Suppressor macrophage treated with lipopolysaccharide for 1 hour (primary cell): ENCODE measurements at places on chromosomes 11 and 22.
A peak's percentile ranks its signal among the peaks of the same experiment; 100 is the strongest.

GRCh38 chr22:29328055-29328454, 12.6 kb upstream of the RASL10A start:
- DNase-seq: no peak

- DNase-seq: no peak
Observed at GRCh38 chr11:59957094-59957493, 6.7 kb upstream of the OOSP4A start.

- peak; percentile 75 for DNase-seq
Observed at GRCh38 chr22:33049119-33049729, 9.0 kb downstream of the SYN3 start.

DNA sequence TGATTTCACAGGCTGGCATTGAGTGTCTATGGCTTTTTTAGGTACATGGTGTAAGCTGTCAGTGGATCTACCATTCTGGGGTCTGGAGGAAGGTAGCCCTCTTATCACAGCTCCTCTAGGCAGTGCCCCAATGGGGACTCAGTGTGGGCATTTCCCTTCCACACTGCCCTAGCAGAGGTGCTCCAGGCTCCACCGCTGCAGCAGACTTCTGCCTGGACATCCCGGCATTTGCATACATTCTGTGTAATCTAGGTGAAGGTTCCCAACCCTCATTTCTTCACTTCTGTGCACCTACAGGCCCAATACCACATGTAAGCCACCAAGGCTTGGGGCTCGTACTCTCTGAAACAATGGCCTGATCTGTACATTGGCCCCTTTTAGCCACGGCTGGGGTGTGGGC, 78.3 kb downstream of the RNF169 start:
- no peak for DNase-seq

GRCh38 chr11:9922806-9923205, 258.9 kb downstream of the SWAP70 start:
- DNase-seq: no peak

- DNase-seq: no peak
Observed at GRCh38 chr22:48874956-48875355, 952.7 kb downstream of the BRD1 start.

DNA sequence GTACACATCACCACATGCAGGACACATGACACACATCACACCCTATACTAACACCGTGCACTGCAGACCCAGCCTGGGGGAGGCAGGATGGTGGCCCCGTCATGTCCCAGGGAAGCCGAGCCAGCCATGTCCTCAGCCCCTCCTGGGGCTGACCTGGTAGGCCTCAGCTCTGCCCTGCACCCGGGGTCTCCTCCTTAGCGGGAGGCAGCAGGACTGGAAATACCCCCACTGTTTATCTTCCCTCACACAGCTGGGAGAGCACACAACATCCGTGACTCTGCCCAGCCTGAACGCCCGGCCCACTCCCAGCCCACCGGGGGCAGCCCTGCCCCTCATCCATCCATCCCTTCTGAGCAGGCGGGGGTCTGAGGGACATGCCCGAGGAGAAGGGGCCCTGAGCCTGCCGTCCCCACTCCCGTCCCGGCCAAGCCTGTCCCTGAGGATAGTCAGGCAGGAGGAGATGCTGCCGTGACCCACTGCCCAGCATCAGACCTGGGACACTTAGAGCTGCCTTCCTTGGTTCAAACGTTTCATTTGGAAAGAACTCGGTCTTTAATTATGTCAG, 945.0 kb downstream of the BRD1 start:
- no peak for DNase-seq

DNA sequence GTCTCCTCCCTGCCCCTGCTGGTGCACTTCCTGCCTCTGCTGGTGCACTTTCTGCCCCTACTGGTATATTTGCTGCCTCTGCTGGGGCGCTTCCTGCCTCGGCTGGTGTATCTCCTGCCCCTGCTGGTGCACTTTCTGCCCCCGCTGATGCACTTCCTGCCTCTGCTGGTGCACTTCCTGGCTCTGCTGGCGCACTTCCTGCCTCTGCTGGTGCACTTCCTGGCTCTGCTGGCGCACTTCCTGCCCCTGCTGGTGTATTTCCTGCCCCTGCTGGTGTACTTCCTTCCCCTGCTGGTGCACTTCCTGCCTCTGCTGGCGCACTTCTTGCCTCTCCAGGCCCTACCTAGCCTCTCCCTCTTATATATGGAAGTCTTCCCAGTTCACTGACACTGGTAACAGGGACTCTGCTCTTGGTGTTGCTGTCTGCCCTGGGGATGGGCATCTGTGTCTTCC, 10.1 kb downstream of the MTFP1 start:
- DNase-seq: no peak

DNA sequence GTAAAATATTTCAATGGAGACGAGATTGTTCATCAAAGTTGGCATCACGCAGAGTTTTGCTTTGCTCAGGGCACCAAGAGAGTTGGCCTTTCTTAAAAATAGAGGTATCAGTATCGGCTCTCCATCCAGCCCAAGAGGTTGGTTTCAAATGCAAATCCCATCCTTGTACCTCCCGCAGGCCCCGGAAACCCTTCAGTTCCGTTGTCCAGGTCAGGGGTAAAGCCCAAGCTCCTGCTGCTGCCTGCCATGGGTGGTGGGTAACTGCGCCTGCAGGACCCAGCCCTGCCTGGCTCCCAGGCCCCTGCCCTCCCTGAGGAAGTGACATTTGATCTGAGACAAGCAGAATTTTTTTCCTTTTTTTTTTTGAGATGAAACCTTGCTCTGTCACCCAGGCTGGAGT, 49.3 kb upstream of the RTL6 start:
- no peak for DNase-seq

GRCh38 chr22:29623059-29623458, 19.6 kb downstream of the NF2 start:
- no peak for DNase-seq

DNA sequence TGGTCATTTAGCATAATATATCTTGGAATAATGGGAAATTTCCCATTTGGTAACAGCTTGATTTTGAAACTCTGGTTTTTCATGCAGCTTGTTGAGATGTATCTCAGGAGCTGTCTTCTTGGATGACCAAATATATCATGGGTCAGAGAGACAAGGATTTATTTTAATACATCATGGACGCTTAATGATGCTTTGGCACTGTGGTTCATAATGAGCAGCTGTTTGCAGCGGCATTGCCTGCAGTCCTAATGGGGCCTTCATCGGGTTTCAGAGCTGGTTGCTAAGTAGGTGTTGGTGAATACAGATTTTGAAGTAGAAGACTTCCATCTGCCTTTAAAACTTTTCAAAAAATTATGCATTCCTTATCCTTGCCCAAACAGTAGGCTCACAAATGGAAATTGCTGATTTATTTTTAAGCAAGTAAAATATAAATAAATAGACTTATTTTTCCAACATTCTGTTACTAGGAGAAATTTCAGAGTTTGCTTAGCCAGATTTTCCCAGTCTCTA, 389.5 kb upstream of the FAT3 start:
- no peak for DNase-seq

DNA sequence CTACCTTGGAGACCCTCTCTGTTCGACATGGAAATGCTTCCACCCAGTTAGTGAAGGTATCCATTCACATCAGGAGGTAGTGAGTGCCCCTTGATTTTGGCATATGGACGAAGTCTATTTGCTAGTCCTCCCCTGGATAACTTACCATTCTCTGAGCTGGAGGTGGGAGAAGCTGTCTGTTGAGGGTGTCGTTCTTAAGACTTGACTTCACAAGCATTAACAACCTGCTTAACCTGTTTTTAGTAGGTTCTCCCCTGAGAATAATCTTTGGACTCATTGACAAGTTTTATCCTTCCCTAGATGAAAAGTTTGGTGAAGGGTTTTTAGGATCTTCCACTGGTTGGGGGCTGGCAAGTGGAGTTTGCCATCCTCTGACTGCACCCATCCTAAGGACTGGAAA, 1053.8 kb upstream of the CNTN5 start:
- DNase-seq: no peak

DNA sequence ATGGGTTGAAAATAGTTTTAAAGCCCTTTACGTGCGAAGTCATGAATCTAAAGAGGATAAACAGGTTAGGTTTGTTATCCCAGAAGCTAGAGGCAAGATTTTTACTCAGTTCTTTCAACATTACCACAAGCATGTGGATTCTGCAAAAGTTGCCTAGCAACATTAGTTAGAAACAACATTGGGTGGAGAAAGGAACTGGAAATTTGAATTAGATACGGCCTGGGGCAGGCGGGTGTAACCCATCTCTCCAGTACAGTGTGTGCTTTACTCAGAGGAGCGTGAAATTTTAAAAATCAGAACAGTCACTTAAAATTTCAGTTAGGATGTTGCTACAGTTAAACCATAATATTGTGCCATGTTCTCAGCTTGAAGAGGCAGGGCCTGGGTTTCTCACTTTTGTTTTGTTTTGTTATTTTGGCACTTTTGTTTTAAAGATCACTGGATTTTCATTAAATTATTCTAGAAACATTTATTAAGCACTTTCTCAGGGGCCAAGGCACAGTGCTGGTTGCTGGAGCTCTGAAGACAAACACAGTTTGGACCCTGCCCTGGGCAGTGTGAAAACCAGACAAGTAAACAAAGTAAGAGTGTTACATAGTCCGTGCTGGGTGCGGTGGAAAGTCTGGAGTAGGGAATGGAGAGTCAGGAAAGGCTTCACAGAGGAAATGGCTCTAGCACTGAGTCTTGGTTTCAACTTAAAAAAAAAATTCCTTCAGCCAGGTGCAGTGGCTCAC, 4.4 kb upstream of the WEE1 start:
- peak; percentile 24 for DNase-seq

- no peak for DNase-seq
Observed at GRCh38 chr11:106540001-106540400, 462.5 kb downstream of the AASDHPPT start.

GRCh38 chr11:126585388-126585773, 229.9 kb downstream of the ST3GAL4 start:
- no peak for DNase-seq

GRCh38 chr11:126111458-126112116, 48.9 kb upstream of the CDON start:
- no peak for DNase-seq

- no peak for DNase-seq
Observed at GRCh38 chr11:45935349-45936064, 13.1 kb downstream of the LARGE2 start.

GRCh38 chr11:81071606-81072005, 1630.8 kb upstream of the TENM4 start:
- no peak for DNase-seq

GRCh38 chr22:44891293-44891747, 118.5 kb downstream of the PHF21B start:
- no peak for DNase-seq

GRCh38 chr11:40393511-40393910, 1065.9 kb downstream of the LRRC4C start:
- DNase-seq: no peak

GRCh38 chr11:679271-680207, 15.5 kb downstream of the DEAF1 start:
- DNase-seq: no peak
